IPS-NIHi11 (cell line): ENCODE measurements at places on chromosomes 1 and 21.

- peak; percentile 29 for DNase-seq
These were observed 132.9 kb downstream of the SYT2 start for GRCh38 chr1:202577381-202577780.

DNA sequence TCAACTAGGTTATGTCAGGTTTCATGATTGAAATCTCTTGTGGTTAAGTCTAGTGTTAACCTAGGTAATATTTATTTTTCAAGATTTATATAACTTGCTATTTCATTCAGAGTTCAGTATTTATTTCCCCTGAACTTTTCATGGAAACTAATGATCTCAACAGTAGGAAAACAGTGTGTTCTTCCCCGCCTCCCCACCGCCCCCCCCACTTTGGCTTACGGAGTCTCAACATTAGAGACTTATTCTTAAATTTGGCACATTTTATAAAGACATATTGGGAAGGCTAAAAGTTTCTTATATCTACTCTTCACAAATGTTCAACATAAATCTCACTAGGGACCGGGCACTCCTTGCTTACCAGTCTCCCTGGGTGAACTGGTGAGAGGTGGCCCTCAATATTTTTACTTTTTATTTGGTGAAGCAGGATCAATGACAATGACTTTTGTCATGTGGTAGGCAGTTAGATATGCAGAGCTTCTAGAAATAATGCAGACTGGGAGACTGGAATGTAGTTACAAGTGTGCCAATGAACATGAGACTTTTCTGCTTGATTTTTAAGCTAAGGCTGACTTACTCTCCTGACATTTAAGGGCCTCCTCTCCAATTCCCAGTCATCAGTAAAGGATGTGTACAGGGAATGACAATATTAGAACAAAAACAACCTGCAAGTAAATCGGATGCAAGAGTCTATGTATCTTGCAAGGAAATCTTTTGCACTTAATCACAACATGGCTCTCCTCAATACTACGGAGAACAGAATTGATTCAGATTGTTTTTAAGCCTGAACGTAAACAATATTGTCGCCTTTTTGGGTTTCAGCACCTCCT is 1.7 kb upstream of the MAN1A2 start:
- no peak for DNase-seq

DNA sequence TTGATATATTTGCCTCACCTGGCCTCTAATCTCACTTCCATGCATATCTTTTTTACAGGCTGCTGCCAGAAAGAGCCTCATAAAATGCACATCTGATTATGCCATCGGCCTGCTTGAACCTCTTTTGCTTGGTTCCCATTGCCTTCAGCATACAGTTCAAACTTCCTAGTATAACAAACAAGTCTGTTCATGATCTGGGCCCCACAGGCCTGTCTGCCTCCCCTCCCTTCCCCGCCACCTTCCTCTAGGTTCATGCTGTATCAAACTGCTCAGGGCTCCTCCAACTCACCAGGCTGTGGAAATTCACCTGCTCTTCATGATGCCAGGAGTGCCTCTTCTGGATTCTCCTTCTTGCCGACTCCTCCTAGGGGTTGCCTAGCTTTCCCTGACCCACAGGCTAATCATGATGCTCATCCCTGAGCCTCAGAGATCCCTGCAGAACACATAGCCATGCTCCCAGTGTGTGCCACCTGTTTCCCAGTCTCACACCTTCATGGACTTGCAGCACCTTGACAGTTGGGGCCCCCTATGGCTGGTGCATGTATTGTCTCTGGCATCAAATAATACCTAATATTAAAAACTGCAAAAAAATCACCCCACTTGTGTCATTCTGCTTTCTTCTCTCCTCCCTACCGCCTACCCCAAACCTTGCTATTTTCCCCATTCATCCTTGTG is 33.7 kb upstream of the CD2 start:
- DNase-seq: no peak

DNA sequence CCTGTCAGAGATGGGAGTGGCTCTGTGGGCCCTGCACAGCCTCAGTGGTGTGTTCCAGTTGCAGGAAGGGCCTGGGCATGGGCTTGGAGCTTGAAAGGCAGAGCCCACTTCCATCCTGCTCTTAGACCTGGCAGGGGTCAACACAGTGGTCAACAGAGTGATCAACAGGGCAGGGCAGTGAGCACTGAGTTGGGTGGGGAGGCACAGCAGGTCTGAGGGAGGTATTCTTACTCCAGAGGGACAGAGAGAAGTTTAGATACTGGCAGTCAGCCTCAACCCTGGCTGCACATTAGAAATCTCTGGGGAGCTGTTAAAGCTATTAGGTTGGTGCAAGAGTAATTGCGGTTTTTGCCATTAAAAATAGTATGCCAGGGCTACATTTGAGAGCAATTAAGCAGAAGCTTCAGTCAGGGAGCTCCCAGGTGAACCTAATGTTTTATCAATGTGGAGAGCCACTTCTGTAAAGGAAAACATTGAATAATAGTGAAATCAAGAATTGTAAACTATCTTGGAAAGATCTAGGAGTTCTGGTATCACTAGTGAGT is 37.7 kb downstream of the SH3BGR start:
- DNase-seq: no peak

- peak; percentile 78 for DNase-seq
These were observed at the start of gene HES2 for GRCh38 chr1:6419804-6420453. Gene HES2 (minus strand): TSS chr1:6419919. CDS start chr1:6419820, 99 bp downstream.

- no peak for DNase-seq
These were observed at the start of gene SLAMF1 for GRCh38 chr1:160646711-160647328. Gene SLAMF1 (minus strand): TSS chr1:160647044. CDS start chr1:160646945, 99 bp downstream.

DNA sequence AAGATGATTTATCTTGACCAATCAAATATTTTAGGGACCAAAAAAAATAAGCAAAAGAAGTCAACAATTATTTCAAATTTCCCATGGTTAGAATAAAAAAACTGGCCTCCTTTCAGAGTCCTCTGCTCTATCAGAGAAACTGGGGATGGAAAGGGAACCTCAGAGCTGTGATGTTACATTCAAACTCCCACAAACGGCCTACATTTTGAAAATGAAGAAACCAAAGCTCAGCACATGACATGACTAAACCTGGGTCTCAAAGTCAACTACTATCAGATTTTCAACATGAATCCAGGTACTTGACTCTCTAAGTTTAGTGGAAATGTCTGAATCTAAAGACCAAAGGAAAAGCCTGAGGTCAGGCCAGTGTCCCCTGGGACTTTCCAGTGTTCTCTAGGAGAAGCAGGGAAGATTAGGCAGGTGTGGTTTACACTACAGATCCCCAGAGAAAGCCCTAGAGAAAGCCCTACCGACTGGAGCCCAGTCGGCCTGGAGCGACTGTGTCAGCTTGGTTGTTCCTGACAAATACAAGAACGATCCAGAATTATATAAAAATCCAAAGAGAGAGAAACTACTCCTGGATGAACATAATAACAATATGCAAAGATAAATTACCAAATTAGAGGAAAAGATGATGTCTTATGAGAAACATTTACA is 24.8 kb downstream of the JAK1 start:
- DNase-seq: no peak

GRCh38 chr21:31730712-31731055 is 1.2 kb downstream of the SCAF4 start:
- DNase-seq: peak; percentile 76

DNA sequence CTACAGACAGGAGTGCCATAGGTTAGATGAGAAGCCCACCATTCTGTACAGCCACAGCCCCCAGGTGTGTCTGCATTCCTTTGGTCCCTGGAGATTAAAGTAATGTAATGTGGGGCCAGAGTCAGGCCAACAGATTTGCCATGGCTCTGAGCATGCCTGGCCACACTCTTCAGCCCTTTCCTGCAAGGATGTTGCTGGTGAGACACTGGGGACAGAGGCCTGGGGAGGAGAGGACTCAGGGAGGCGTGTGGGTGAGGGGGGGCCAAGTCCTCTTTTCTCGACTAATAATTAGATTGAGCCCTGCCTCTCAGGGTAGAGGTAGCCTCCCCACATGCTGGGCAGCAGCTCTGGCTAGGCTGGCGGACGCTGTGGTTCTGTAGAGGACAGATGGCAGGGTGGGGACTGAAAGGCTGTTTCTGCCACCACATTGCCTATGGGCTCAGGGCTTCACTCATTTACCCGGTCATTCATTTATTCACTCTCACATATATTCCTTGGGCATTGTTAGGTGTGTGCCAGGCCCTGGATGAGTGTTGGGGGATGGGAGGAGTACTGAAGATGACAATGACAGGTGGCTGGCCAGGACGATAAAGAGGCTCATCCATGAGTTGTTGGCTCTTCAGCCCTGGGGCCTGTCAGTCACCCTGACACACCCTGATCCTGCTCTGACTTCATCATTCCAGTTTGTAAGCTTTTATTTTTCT is 7.1 kb upstream of the PRCC start:
- DNase-seq: no peak

DNA sequence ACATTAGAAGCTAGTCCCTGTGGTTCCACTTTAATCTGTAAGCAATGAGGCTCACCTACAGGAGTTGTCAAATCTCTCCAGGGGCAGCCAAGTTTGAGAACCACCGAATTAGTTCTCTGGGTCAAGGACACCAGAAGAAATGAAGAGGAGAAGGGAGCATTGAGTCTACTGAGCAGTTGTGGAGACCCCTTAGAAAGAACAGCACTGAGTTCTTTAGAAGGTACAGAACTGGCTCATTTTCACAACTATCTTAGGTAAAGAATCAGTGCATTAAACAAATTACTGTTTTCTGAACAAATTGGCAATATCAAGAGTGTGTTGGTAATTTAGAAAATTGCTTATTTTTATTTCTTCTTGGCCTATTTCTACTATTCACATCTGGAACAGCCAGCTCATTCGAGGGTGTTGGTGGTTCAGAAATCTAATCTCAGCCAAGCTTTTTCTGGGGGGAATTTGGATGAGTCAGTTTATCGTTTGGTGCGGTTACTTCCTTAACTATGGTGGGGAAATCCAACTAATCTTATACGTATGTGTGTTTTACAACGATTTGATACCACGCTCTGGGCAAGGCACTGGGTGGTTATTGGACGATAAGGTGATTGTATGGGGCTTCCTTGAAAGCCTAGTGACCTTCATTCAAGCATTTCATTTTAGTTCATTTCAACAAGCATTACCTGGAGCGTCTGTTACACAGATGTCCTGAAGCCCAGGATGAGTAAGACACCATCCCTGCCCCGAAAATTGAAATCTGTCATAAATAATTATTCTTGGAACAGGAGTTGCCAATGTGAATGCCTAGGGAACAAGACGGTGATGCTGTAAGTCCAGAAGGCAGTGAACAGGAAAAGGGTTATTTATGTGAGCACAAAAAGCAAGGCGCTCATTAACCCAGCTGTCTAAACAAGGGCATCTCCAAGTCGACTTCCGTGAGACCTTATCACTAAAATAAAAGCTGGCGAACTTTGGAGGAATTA is 52.0 kb upstream of the TMPRSS2 start:
- DNase-seq: no peak

GRCh38 chr1:207250431-207250830 is 71.0 kb upstream of the CD55 start:
- DNase-seq: no peak

DNA sequence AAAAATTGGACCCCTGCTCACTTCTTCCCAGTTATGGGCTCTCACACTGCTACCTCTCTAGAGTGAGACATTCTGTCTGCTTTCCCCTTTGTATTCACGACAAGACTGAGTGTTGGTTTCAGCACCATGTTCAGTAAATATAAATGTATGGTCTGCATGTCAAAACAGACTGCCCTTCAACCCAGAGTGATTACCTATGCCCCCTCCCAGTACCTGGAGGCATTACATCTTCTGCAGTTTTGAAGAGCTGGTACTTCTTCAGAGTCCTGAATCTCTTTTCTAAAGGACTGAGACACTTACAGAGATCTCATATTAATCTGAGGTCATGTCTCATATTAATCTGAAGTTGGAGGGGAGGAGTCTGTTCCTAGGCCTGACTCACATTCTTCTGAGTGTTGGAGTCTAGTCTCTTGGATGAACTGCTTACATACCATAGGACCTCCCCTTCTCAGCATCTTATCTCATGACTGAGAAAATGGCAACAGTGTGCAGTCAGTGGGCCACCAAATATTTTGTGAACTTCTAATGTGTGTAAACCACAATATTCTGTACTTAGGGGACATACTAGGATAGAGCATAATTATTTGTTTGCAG is 80.3 kb downstream of the RGL1 start:
- no peak for DNase-seq

DNA sequence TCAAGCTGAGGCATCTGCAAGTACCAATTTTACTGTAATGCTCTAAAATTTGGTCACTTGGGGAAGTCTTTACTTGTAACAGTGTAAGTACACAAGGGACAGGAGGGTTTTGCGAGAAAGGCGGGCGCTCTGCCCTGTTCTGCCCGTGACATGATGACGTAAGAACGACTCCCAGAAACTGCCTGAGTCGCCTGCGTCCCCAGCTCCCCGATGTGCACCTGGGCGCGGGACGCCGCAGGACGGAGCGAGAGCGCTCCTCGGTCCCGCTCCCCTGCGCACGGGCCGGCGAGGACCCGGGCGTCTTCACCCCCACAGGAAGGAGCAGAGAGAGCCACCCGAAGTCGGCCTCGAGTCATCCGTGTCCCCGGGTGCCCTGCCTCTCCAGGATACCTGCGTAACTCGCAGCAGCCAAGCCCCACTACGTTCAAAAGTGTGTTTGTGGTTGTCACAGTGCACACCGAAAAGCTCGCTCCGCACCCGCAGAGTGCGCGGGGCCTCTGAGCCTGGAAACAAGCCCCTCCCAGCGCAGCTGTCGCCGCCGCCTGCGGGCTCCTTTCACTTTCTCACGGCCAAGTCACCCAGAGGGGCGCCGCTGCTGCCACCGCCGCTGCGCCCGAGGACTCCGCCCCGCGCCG is 3.3 kb upstream of the ZBTB18 start:
- DNase-seq: peak; percentile 26

DNA sequence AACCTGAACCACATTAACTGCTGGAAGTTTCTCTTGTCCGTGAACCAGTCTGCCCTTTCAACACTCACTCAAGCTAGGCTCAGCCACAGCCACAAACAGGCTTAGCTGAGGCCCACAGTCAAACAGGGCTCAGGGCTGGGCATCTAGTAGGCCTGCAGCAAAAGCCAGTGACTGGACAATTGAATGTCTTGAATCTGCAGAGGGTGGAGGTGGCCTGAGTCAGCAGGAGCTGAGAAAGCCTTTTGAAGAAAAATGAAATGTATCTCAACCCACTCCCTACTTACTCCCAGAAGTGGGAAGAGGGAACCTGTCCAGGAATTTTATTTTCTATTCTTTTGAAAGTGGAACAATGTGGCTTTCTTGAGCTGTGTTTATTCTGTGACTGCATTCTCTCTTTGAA is 95.4 kb downstream of the PTPRU start:
- DNase-seq: no peak

DNA sequence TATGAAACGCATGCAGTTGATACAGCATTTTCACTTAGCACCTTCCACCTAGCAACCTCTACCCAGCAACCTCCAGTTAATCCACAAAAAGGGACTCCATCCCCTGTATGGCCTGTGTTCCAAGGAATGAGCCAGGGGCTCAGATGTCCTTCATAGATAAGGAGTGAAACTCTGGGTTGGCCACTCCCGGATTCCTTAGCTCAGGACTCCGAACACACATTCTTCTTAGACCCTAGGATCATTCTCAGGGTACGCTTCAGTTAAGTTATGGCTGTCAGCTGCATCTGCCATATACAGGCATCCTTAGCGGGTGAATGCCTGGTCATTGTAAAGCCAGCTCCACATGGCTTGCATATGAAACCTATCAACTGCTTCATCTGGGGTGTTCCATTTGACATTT is 15.9 kb upstream of the IFI6 start:
- no peak for DNase-seq
